ENCODE measurements at places on chromosomes 2 and 18. TPM values are rescaled to one million over a fixed set of nuclear protein-coding genes. Genes with fewer than 3 reads are reported as not detected.

- no peak overlapping the region for H3K4me3 ChIP-seq
- H3K27ac ChIP-seq = no peak overlapping the region
- no peaks in the 10 kb centered on the region for H3K27me3 ChIP-seq
- no peaks in the 10 kb centered on the region for H3K36me3 ChIP-seq
These were observed 176.2 kb upstream of the HDAC4 start for GRCh38 chr2:239576784-239577685.

DNA sequence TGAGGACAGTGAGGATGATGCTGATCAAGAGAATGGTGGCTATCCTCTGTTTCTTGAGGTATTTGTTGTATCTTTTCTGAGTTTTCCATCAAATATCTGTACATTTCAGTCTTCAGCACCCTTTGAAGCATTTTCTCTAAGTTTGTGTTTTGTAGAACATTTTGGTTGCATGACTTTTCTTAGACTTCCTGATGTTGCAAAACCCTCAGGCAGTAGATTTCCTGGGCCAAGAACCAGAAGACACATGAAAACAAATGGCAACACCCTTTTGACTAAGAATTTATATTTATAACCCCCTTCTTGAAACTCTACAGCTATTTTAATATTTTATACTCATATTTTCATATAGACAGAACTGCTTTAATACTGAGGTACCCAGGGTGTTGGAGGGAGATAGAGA is 16.2 kb downstream of the HNMT start:
- no peaks in the 10 kb centered on the region for H3K4me1 ChIP-seq
- no peak overlapping the region for H3K4me3 ChIP-seq
- DNase-seq = no peak
- no peak overlapping the region for H3K27ac ChIP-seq
- H3K36me3 ChIP-seq = peaks cover 11% of the 10 kb centered on the region

The POTEJ gene
- not detected for total RNA-seq

The SIX3 gene
- total RNA-seq = not detected

The TUBA4B gene
- total RNA-seq = not detected
